ENCODE measurements at places on chromosomes 2 and 18.

- ATAC-seq: peak; percentile 92
These were observed 15.1 kb downstream of the AAK1 start for GRCh38 chr2:69628325-69629021.

DNA sequence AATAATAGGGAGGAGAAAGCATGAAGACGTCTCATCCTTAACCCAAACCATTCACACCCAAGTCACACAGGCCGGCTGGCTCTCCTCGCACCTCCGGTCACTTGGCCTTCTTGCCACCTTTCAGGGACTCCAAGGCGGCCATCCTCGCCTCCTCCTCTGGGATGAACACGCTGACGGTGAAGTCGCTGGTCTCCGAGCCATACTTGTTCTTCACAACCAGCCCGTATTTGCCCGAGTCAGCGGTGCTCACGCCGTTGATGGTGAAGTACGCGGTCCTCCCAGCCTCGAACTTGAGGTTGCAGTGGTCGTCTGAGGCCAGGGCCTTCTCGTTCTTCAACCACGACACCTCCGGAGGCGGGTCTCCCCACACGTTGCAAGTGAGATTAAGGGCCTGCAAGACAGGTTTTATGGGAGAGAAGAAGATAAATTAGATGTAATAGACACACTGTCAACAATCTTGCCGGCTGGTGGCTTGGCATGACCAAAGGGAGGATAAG lies 54.3 kb upstream of the LPIN2 start:
- ATAC-seq: no peak

- no peak for ATAC-seq
These were observed 96.6 kb downstream of the NEDD4L start for GRCh38 chr18:58140387-58141325.

GRCh38 chr2:112166806-112167499 lies 28.8 kb downstream of the FBLN7 start:
- ATAC-seq: peak; percentile 87

DNA sequence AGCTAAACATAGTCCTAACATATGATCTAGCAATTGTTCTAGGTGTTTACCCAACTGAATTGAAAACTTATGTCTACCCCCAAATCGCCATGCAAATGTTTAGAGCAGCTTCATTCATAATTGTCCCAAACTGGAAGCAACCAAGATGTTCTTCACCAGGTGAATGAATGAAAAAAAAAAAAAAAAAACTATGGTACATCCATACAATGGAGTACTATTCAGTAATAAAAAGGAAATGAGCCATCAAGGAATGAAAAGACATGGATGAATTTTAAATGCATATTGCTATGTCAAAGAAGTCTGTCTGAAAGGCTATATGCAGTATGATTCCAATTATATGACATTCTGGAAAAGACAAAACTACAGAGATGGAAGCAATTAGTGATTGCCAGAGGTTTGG lies 98.6 kb upstream of the ITPRID2 start:
- ATAC-seq: no peak

DNA sequence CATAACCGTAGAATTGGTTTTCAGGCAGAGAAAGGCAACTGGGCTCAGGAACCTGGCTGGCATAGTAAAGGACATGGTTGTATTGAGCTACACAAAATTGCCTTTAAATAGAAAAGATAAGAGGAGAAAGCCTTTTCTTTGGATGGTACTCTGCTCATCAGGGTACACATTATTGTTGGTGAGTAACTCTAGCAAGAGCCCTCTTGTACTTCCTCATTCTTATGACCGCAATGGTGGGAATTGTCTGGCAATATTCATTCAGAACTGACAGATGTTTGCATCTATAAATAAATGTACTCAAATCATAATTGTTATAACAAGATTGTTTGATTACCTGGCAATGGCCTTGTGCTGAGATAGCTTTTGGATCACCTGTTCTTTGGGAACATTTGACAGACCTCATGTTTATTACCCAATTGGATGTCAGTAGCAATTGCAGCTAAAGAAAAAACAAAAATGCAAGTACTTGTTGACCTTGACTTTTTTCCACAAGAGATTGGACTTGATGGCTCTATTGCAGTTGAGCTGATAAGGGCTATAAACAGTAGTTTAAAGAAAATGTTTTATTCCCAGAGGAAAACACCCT lies 43.9 kb downstream of the MEIS1 start:
- ATAC-seq: no peak

DNA sequence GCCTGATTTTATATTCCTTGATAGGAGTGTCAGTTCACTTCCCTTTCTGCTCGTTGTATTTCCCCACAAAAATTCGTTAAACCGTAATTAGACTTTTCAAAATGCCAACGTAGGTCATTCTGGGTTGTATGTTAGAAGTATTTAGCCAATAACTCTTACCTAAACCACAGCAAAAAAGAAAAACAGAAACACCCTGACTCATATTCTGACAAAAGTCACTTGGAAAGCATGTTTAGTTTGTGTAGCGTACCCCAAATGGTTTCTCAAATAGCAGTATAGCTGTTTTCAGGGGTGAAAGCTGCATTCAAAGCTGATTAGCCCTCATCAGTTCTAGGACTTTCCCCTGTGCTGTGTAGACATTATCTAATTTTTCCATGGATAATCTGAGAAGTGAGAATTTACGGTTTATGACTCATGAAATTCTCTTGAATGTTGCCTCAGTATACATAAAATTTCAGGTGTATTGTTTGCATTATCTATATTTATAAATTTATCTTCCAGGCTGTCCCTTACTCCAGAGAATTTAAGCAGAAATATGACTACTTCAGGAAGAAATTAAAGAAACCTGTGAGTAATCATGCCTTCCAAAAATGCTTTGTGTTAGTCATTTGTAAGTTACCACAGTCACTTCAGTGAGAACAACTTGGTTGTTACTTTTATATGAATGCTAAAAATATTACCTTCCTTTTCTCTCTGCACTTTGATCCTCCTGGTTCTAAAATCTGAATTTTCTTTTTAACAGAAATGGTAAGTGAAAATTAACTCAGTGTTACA lies 264.9 kb downstream of the ALPK2 start:
- ATAC-seq: no peak

DNA sequence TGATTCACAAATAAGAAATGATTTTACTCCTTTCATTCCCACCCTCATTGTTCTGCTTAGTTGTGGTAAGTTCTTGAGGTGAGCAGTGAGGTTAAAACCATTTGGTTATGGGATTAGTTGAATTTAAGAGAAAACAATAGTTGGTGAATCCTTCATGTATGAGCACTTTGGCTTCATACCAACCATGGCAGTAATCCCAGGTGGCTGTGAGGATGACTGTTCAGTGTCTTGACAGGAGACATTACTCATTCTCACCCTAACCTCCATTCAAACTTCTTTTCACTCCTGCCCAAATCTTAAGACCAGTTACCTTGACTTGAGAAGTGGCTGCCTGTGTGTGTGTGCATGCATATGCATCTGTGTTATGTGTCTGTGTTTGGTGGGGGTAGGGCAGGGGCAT lies 143.1 kb downstream of the SETBP1 start:
- peak; percentile 46 for ATAC-seq

DNA sequence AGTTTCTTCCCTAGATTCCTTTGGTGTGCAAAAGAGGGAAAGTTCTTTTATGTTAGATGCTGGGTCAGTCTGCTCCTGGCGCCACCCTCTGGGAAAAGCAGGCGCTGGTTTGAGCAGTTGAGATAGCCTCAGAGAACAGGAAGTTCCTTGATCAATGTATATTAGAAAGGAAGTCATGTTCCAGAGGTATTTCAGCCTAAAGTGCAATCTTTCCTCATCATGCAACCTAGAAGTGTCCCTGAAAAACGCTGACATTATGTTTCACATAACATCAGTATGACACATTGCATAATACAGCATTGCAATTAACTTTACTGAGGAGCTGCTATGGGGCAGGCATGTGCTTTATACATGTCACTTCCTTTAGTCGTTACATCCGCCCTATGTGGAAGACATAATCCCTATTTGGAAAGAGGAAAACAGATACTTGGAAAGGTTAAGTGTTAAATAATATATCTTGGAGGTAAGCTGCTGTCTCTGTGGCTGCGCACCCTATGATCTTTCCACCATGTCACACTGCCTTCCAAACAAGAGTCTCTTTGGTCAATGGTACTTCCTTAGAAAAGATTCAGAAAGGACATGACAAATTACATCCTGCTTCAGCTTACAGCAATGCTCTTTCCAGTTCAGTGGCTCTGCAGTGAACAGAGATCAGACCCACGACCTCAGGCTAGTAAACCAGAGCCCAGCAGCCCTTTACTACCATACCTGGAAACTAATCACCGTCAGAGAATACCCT lies 369.7 kb downstream of the RAD51AP2 start:
- no peak for ATAC-seq

GRCh38 chr2:133829450-133830020 lies 261.3 kb upstream of the NCKAP5 start:
- ATAC-seq: no peak

DNA sequence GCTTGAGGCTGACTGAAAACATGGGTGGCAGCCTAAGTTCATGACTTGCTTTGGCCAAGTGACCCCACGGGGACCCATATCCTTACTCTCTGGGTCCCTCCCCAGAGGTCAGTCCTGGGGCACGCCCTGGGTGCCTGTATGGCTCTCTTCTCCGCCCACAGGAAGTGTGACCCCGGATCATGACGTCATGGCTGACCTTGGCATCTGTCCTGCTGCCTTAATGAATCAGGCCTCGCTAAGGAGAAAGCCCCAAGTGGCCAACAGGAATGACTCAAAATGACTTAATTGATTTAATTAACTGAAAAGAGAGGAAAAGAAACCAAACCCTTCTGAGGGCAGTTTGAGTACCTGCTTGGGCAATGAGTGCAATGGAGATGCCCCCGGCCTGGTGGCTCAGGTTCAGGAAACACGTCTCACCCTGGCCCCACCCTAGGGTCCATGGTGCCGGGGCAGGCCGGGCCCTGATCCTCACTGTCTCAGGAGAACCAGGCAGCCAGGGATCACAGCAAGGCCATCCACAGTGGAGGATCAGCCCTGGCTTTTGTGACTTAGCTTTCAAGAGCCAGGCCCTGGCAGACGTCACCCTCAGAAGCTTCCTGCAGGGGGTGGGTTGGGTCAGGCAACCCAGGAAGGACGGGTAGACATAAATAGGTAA lies 112.0 kb downstream of the CYP26B1 start:
- no peak for ATAC-seq

GRCh38 chr18:31490833-31491232 lies 7.1 kb upstream of the DSG2 start:
- no peak for ATAC-seq

DNA sequence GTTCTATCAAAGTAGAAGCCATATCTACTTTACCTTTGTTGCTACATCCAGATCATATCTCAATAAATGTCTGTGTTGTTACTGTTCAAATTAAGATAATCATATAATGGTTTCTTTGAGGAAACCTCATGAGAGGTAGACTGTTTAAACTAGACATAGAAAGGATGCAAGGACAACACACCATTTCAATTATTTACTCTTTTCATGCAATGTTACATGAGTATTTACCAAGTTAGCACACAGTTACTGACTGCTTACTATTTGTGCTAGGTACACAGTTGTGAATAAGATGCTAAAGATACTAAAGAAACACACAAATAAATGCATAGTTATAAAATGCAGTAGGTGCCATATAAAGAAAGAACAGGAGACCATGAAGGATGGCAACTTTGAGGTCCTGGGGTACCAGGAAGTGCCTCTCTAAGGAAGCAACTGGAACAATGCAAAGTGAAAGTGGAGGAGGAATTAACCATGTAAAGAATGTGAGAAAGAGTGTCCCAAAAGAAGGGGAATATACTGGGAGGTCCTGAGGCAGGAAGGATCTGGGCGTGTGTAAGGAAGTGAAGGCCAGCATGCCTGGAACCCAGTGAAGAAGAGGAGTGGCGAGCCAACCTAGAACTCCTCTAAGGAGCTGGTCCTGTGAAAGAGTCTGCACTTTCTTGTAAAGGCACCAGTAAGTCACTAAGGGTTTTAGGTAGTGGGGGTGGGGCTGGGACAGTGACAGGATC lies 39.4 kb downstream of the RBMS1 start:
- ATAC-seq: no peak

GRCh38 chr18:2325308-2325849 lies 245.9 kb downstream of the METTL4 start:
- ATAC-seq: no peak

DNA sequence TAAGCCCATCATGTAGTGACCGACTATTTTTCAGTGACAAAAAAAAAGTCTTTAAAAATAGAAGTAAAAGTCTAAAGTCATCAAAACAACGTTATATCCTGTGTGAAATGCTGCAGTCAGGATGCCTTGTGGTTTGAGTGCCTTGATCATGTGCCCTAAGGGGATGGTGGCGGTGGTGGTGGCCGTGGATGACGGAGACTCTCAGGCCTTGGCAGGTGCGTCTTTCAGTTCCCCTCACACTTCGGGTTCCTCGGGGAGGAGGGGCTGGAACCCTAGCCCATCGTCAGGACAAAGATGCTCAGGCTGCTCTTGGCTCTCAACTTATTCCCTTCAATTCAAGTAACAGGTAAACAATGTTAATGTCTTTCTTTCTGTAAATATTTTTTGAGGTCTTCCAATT lies at the start of gene CD28:
Gene CD28, plus strand, starts transcription at position 237 of the 400 bp plus-strand sequence. Its CDS starts 58 bp downstream, at position 295.
- ATAC-seq: peak; percentile 81

- ATAC-seq: no peak
These were observed 156.1 kb upstream of the HNRNPA3 start for GRCh38 chr2:177056481-177056929.

GRCh38 chr2:85704800-85705679 lies 10.9 kb downstream of the GNLY start:
- no peak for ATAC-seq

- no peak for ATAC-seq
These were observed 67.4 kb downstream of the KCTD18 start for GRCh38 chr2:200442471-200442870.

- no peak for ATAC-seq
These were observed 61.8 kb downstream of the FAM168B start for GRCh38 chr2:131031431-131031841.

DNA sequence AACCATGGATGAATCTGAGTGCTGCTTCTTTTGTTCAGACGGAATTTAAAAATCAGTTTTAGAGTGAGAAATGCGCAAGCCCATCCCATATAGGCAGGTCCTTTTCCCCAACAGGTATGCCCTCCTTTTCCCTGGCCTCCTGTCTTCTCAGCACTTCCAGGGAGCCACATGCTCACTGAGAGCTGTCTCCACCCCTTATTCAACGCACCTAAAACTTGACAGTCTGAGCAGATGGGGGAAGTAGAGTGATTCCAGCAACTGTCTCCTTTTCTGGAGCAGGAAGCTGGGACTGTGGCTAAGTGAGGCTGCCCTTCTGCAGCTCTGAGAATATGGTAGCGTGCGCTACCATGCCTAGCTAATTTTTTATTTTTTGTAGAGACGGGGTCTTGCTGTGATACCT lies 53.1 kb upstream of the NOSTRIN start:
- ATAC-seq: no peak

GRCh38 chr2:30512243-30512886 lies 65.3 kb downstream of the LCLAT1 start:
- no peak for ATAC-seq

DNA sequence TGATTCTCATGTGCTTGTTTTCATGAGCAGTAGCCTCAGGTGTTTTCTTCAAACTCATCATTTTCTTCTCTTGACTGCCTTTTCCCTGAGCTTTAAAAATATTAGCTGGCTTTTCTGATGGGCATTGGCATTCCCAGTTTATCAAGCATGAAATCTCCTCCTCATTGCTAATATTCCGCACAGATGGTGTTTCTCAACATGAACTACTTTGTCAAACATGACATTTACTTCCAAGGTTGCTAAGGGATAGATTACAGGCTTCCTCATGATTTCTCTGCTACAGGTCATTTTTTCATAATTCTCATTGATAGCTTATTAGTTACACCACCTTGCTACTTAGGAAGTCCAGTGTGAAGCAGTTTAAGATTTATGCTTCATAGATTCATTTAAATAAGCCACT lies 1116.9 kb upstream of the CNTNAP5 start:
- no peak for ATAC-seq

Measured in activated CD4-positive, CD25-positive, alpha-beta regulatory T cell treated with anti-CD3 and anti-CD28 coated beads, Interleukin-2, amount 50 U/mL, for 24 hours (primary cell).